NCI-H1092 (cell line): ENCODE measurements at places on chromosomes 7 and 10.

GRCh38 chr10:43255634-43256431 is 11.0 kb downstream of the RASGEF1A start:
- no peak for DNase-seq

DNA sequence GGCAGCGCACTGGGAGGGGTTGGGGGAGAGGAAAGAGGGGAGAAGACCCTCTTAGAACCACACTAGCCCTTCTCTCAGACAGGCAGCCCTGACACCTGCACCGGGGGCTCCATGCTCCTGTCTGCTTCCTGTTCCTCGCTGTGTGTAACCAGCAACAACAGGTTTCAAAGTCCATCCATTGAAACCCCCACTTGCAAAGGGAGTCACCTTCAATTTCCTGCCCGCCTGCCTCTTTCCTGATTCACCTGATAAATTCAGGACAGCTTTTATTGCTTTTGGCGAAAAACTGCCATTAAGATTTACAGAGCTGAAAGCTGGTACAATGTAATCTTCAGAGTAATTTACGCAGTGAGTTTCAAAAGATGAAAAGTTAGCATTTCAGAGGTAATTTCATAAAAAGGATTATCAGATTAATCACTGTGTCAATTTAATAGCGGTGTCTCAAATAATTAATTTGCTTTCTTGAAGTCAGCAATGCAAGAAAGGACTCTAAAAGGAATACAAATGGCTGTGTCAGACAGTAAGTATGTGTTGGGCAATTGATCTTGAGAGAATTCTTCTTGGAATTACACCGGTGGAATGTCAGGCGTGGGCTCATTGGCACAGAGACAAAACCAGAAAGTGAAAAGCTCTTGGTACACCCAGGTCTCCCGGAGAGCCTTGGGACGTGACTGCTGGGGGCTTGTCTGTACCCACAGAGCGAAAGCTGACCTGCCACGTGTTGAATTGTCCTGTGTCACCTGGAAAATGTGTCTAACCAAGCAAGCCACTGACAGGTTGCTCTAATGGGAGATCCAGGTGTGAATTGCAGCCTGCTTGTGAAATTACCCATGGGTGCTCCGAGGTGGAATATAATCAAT is 60.7 kb downstream of the TMEM209 start:
- DNase-seq, result no peak

DNA sequence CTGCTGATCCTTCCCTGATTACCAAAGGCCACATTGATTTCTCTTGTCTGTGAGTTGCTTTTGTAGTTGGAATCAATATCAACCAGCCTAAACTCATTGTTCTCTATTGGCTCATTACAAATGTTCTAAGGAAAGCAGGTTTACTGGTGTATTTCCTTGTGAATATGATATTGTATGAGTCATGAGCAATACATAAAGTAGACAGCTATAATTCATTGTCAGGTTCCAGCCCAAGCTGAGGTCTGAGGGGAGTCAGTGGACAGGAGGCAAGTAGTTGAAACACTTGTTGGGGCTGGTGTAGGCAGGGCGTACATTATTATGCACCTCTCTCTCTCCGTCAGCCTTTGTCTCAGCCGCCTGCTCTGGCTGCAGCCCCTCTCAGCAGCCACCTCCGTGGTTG is 451.7 kb downstream of the IPMK start:
- no peak for DNase-seq

DNA sequence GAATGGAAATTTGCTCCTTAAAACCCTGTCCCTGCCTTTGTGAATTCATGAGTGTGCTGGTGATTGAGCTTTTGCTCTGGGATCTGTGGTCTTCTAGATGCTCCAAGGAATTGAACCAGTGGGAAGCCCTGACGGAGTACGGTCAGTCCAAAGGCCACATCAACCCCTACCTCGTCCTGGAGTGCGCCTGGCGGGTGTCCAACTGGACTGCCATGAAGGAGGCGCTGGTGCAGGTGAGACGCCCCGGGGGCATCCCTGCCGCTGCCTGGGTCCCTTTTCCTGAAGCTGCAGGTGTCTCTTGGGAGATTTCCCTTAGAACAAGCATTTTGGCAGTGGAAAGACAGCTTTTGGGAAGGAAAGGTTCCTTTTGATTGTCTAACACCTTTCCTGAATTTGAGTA is 100.3 kb downstream of the TRRAP start:
- no peak for DNase-seq

DNA sequence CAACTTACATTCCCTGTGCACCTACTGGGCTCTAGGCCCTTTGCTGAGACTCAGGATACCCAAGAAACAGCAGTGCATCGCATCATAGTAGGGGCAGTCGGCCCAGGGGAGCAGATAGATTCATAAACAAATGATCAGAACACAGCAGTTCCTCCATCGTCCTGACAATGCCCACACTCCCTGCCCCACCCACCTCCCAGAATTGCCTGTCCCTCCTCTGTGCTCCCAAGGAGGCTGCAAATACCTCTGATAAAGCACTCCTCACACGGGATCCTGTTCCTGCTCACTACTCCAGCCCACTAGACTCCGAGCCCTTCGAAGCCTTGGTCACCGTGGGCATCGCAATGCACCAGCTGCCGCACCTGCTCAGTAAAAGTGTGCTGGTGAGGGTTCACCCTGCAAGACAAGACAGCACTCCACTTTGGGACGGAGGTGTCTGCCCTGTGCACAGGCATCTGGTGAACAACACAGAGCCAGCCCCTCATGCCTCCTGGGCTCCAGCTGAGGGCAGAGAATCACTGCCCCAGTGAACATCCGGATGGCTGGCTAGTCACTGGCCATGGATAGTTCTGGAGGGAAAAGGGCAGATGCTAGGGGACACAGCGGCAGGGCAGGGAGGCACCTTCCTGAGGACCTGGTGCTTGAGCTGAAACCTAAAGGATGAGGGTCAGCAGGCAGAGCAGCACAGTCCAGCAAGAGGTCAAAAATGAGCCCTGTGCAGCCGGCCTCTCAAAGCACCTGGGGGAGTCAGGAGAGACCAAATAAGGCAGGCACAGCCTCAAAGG is 60.7 kb downstream of the TNS3 start:
- DNase-seq, result no peak

GRCh38 chr7:19851504-19851903 is 78.1 kb upstream of the TMEM196 start:
- DNase-seq, result no peak

DNA sequence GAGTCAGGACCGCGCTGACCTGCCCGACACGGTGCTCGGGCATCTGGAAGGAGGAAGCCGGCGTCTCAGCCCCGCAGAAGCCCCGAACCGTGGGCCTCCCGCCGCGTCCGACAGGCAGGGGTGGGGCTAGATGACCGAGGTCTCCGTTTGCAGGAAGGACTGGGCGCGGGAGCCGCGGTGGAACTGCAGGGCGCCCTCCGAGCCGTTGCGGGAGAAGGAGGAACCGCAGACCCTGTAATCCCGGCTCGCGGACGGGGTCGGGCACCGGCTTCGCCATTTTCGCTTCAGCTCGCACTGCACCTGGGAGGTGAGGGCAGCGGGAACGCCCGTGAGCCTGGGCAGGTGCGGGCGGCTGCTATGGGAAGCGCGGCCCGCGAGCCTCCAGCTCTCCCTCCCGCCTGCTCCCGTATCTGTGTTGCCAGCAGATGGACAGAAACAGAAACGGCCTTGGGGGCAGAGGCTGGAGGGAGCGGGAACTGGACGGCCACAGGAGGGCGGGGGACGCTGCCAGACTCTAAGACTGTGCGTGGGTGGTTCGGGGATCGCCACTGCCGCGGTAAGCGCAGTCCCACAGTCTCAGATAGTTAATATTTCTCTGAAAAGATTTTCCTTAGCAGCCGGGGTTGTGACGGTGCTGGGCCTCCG is 114.1 kb downstream of the VIPR2 start:
- DNase-seq, result peak; percentile 66

- no peak for DNase-seq
Observed at GRCh38 chr10:48470893-48471805, 133.7 kb downstream of the ARHGAP22 start.

GRCh38 chr10:50410066-50410811 is 158.9 kb upstream of the ASAH2 start:
- no peak for DNase-seq

GRCh38 chr10:89327803-89328441 is at the start of gene IFIT3:
Gene IFIT3, plus strand, starts transcription at chr10:89327997. Its CDS starts 77 bp downstream, at chr10:89328074.
- no peak for DNase-seq

- no peak for DNase-seq
Observed at GRCh38 chr10:24843256-24843655, 109.2 kb downstream of the PRTFDC1 start.

GRCh38 chr7:144474363-144474762 is 70.9 kb upstream of the NOBOX start:
- DNase-seq, result no peak
